AG04450 (cell line): ENCODE measurements at places on chromosomes 4 and X.

DNA sequence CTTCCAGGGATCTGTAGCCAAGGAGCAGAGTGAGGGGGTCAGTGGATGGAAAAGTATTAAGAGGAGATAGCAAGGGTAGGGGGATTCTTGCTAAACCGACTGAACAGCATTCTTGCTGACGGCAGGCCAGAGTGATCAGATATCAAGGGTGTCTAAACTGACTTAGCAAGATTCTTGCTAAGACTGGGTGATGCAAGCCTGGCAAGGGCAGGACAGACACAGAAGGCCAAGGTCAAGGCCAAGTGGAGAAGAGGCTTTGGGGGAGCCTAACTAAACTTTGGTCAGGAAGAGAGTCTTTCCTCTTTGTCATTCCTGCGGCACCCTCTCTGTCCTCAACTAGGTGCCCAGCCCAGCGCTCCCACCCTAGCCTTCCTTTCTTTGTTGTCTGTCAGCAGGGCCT lies 799 bp downstream of the XPNPEP2 start:
- no peak for DNase-seq

GRCh38 chrX:3403748-3404147 lies 57.3 kb upstream of the MXRA5 start:
- DNase-seq, result no peak

DNA sequence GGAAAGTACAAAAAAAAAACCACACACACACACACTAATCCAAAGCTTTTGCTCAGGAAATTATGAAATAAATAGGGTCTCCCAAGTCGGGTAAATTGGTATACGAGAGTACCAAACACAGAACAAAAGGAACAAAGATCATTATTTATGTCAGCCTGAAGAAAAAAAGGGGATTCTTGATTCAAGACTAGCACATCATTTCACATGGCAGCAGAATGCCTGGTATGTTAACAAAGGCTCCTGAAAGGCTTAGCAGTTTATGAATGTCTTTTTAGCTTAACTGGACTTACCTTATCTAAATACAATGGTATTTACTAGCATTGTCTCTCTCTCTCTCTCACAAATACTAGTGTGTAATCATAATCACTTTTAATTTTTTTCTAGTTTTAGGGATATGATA lies 11.3 kb downstream of the RAP2C start:
- DNase-seq, result no peak

GRCh38 chr4:1559896-1560650 lies 124.0 kb downstream of the FAM53A start:
- no peak for DNase-seq

GRCh38 chr4:38075370-38076152 lies 115.4 kb downstream of the PTTG2 start:
- no peak for DNase-seq

- no peak for DNase-seq
These were observed 5.6 kb downstream of the CYSLTR1 start for GRCh38 chrX:78321809-78322208.

DNA sequence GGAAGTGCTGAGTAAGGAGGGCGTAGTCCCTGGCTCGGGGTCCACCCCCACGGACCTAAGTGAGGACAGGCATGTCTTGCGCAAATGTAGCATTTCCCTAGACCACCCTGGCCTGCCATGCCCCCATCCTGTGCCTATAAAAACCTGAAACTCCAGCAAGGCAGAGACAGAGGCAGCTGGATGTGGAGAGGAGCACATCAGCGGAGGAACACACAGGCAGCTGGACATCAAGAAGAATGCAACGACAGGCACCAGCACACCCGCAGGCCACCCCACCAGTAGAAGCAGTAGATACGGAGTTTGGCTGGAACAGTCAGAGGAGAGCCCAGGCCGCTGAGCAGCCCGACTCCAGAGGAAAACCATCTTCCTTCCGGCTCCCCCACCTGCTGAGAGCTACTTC lies 345.9 kb downstream of the FSTL5 start:
- DNase-seq, result no peak

DNA sequence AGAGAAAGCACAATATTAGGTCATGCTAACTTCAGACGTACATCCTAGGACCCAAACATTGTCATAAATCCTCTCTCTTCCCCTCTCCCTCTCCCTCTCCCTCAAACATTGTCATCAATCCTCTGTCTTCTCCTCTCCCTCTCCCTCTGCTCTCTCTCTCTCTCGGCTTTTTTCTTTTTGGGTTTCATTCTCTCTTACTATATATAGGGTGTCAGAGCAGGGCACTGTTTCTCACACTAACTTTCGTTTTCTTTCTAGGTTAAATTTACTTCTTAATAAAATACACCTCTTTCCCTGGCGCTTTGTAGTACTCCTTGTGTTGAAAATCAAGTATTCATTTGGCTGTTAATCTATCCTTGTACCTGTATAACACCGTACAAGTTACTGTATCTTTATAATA lies 37.0 kb upstream of the HERC5 start:
- no peak for DNase-seq

DNA sequence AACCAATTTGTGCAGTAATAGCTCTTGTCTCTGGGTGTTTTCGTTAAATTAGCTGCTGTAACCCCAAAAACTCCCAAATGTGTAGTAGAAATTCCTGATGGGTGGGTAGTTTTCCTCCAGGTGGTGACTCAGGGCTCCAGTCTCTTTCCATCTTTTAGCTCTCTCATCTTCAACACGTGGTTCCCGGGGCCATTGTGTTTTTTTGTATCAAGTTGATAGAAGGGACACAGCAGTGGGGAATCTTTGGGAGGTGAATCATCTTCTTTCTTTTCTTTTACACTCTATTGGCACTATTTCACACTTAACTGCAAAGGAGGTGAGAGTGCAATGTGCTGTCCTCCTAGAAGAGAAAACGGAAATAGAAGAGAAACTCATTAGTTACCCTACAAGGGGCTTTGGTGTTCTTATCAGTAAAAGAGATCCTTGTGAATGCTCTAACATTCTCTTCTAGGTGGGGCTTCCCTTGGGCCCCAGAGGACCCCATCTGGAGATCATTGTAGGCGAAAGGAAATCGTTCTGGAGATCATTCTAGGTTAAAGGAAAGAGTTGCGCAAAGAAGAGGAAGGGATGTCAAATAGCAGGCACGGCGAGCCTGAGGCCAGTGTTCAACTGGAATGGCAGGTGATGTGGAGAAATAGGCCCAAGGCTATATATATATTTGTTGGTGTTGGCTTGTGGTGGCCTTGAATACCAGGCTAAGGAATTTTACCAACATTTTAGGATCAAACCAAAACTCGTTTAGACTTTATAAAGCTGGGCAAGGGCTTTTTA lies 68.2 kb upstream of the ACSL1 start:
- DNase-seq, result no peak

DNA sequence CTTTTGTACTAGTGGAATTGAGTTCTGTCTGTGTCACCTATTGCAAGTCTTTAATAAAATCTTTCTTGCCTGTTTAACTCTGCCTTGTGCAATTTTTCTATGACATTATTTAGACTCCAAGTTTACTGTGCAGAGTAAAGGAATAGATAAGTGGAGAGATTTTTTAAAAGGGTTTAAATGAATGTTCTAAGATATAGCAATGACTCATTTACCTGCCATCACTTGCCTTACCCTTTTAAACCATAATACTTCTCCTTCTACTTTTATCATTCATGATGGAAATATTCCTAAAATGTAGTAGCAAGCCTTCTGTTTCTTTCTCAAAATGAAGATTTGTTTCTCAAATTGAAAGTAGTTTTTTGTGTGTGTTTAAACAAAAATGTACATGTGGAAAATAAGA lies 782.8 kb upstream of the MAGEB2 start:
- DNase-seq, result no peak

- peak; percentile 3 for DNase-seq
These were observed 29.0 kb upstream of the ERVMER34-1 start for GRCh38 chr4:52780206-52780605.

DNA sequence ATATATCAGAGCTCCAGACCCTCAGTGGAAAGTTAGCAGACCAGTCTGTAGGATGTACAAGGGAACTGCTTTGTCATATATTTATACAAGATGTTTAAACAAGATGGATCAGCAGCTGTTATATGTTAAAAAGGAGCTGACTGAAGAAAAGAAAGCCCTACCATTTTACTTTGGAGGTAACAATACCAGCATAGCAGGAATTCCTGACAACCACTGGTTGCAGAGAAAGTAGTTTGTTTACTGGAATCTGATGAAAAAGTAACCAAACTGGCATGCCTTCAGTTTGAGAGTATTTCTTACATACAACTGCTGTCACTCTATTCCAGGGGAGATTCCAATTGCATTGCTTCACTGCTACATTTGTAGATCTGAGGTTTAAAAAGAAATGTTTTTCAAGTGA lies 49.5 kb upstream of the GABRQ start:
- no peak for DNase-seq

- DNase-seq, result no peak
These were observed 161.0 kb upstream of the ANKRD50 start for GRCh38 chr4:124873361-124874171.

- no peak for DNase-seq
These were observed 672 bp downstream of the LONRF3 start for GRCh38 chrX:118974908-118975671.

- DNase-seq, result no peak
These were observed 240.1 kb upstream of the ANKRD50 start for GRCh38 chr4:124952601-124953000.

GRCh38 chrX:2391869-2392606 lies 108.7 kb downstream of the DHRSX start:
- peak; percentile 52 for DNase-seq
